ENCODE measurements at places on chromosomes 4 and X. TPM values are rescaled to one million over a fixed set of nuclear protein-coding genes. Genes with fewer than 3 reads are reported as not detected.

The SCRG1 gene
- not detected for total RNA-seq

The SHROOM3 gene
- total RNA-seq = 21.8 TPM

The MAB21L2 gene
- total RNA-seq = 0.09 TPM

The FRMPD3 gene
- not detected for total RNA-seq

The GYPA gene
- not detected for total RNA-seq

The ABLIM2 gene
- 1.6 TPM for total RNA-seq

The APLN gene
- not detected for total RNA-seq

The LRIT3 gene
- total RNA-seq = 1.2 TPM

The CTAG1A gene
- total RNA-seq = not detected

The LIMCH1 gene
- total RNA-seq = 3.2 TPM

The USP27X gene
- total RNA-seq = 9.2 TPM

The MAGEC1 gene
- total RNA-seq = not detected

The PHOX2B gene
- total RNA-seq = not detected

The TENM3 gene
- 52.8 TPM for total RNA-seq

The DACH2 gene
- 1.4 TPM for total RNA-seq

The GPC3 gene
- total RNA-seq = 34.7 TPM

The GABRA4 gene
- not detected for total RNA-seq

The SLC2A9 gene
- 0.38 TPM for total RNA-seq

The NALF2 gene
- 43.1 TPM for total RNA-seq

The FHL1 gene
- total RNA-seq = 26.4 TPM

The SOWAHD gene
- total RNA-seq = 1.9 TPM
